ENCODE measurements at places on chromosomes 6 and 20. TPM values are rescaled to one million over a fixed set of nuclear protein-coding genes. Genes with fewer than 3 reads are reported as not detected.

ADGRF5 gene
- not detected for polyA plus RNA-seq

UBD gene
- polyA plus RNA-seq, result not detected

GRCh38 chr6:44487002-44487401, 99.5 kb downstream of the CDC5L start:
- DNase-seq, result no peak

GRCh38 chr20:35695245-35695749, 3.9 kb downstream of the NFS1 start:
- DNase-seq, result no peak

DNA sequence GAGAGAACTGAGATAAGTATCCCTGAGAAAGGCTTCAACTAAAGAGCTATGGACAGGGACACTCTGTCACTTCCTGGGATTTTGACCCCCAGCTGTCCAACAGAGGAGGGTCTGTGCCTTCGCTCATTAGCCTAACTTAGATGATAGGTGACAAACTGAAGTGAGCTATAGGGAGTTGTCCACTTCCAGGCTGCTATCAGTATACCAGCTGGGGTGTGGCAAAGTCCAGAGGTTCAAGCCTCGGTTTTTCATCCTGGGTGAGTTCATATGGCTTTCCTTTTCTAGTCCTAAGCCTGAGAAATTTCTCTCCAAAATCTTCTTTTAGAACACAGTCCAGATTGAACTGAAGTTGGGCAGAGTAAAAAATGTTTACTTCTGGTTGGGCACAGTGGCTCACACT, 5.9 kb upstream of the PAQR8 start:
- DNase-seq, result no peak

DNA sequence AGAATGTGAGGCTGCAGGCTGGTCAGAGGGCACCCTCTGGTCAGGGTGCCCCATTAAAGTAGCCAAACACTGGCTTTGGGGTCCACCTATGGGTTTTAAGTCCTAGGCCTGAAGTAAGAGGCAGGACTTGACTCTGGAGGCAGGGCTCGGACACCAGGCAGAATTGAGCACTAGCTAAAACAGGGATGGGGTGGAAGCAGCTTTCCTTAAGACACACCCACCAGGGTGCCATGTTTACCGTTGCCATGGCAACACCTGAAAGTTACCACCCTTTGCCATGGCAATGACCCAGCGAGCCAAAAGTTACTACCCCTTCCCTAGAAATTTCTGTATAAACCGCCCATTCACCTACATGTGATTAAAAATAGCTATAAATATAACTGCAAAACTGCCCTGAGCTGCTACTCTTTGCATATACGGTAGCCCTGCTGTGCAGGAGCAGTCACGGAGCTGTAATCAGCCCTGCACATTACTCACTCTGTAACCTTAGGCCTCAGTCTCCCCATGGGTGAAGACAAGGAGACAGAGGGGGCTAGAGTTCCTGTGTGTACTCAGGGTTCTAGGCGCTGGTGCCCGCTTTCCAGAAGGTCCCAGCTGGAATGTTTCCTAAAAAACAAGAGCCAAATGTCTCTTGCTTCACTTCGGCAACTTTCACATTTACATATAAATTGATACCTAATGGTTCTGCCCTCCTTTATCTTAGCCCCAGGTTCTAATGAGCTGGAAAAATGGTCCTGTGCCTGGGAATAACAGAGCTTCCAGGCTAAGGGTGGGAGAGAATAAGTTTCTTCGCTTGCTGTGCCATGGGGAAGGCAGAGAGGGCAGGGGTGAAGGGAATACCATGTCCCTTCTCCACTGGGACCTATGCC, 27.2 kb upstream of the SRSF6 start:
- DNase-seq, result no peak

DNA sequence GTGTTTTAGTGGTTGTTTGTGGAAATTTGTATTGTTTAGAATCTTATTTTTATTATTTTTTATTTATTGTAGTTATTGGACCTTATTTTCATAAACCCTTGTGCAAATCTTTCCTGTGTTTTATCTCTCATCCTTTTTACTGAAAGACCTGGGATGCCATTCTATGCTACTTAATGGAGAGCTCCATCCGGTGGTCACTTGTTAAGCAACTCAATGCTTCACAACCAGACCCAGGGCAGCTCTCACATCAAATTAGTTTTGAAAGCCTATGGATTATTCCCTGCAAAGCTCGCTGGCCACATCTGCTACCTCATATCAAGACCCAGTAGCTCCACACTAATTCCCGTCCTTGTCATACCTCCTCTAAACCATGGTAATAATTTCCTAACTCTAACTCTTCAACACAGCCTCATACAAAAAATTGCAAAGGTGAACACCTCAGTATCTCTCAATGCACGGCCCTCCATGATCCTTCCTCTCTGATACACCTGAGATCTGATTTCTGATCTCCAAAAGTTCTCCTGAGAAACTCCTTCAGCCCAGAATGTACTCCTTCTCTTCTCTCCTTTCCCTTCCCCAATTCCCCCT, 296.6 kb upstream of the MANEA start:
- DNase-seq, result peak; percentile 45

- DNase-seq, result no peak
Measured at GRCh38 chr6:75431379-75431778, 62.2 kb downstream of the FILIP1 start.

DNA sequence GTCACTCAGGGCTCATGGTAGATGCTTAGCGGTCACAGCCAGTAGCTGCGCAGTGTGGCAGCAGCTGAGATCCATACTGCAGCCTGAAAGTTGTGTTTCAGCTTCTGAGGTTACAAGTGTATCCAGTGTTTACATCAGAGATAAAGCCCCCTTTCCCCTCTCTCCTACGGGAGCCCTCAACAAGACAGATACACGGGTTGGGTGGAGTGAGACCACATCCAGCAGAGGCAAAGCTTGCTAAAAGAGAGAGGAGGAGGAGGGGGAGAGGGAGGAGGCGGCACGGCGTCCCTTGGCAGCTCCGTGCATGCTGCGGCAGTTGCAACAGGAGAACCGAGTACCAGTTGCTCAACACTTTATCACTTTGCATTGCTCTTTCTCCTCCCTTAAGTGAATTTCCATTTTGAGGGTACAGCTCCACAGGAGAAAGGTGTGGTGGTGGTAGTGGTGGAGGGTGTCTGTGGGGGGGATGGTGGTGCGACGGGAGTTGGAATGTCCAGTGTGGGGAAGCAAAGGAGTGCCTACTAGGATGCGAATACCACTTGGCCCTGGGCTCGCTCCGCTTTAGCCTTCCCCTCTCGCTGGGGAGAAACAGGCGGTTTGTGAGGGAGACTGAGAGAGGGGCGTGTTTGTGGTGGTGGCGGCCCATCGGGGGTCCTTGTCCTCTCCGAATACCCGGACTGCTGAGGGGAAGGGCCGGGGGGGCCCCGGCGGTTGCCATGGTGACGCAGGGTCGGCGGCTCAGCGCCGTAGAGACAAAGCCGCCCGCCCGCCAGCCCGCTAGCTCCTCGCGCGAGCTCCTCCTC, 405 bp upstream of the RNF182 start:
- no peak for DNase-seq

GRCh38 chr20:24672181-24672880, 202.9 kb downstream of the SYNDIG1 start:
- no peak for DNase-seq

DNA sequence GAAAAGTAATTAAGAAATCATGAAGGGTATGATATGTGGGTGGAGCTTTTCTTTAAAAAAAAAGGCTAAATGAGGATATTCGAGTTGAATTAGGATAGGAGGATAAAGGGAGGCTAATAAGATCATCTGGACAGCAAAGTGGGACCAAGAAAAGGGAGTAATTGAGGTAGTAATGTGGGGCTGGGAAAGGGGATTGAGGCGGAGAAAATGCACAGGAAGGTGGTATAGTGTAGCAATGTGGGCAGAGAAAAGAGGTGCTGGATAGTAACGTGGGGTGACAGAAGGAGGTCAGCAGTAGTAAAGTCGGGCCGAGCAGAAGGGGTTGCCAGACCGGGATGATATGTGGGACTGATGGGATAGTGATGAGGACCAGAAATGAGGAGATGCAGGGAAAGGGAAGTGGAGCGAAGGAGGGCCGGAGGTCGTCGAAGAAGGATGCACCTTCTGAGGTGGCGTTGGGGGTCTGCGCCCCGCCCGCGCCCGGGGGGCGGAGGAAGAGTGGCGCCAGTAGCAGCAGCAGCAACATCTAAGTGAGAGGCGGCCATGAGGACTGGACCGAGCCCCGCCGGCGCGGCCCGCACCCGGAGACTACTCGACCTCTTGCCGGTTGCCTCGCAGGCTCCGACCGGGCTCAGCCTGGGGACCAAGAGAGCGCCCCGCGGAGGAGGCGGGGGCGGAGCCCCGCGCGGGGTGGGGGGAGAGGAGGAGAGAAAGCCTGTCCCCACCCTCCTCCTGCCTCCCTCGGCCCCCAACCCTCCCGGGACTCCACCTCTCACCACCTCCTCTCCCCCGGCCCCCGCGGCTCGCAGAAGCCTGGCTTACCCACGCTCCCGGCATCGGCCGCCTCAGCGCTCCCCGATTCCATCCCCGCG, 887 bp downstream of the GABBR1 start:
- DNase-seq, result no peak

GRCh38 chr20:11469795-11470435, 447.8 kb upstream of the BTBD3 start:
- no peak for DNase-seq
